ENCODE measurements at places on chromosomes 13 and 19.
A peak's percentile ranks its signal among the peaks of the same experiment; 100 is the strongest.

DNA sequence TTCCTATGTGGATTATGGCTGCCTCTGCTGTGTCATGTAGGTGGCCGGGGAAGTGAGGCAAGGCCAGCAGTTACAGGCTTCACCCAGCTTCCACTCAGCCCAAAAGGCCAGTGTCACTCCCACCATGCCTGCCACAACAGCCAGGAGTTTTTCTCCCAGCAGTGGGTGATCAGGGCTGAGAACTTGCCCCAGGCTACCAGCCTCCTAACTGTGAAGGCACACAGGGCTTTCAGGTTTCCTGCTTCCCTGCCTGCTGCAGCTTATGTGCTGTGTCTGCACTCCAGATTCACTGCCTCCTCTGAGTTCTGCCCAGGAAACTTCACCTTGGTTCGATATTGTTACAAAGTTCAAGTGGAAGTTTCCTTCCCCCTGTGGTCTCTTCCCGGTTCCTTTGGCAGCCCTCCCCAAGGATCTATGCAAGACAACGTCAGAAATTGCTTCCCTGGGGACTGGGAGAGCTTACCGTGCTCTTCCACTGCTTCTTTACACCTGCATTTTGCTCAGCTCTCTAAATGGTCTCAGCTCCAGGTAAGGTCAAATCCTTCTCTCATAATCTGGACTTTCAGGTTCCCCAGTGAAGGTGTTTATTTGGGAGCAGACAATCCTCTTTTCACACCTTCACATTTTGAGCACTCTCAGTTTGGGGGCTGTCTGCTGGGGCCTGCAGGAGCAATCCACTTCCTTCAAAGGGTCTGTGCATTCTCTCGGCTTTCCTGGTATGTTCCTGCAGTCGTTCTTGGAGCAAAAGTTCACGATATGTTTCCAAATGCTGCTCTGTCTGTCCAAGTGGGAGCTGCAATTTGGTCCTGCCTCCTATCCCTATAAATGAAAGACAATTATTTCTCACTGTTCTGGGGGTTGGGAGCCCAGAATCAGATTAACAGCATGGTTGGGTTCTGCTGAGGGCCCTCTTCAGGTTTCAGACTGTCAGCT, 1730.1 kb upstream of the PRR20A start:
- DNase-seq, result no peak

DNA sequence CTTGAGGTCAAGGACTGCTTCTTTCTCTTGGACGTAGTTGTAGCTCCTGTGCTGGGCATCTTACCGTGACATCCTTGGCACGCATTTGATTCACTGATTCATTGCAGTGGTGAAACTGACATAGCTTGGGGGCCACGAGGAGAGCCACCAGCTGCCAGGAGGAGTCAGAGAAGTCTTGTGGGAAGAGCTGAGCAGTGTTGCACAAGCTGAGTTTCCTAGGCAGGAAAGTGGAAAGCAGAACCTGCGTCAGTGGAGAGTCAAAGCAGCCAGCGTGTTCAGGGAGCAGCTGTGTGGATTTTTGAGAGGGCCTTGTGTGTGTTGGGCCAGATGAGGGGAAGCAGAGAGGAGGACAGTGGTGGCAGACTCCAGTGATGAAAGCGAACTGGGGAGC, 5.3 kb upstream of the GPR183 start:
- DNase-seq, result no peak

GRCh38 chr13:46341112-46341711, 45.8 kb downstream of the RUBCNL start:
- no peak for DNase-seq

DNA sequence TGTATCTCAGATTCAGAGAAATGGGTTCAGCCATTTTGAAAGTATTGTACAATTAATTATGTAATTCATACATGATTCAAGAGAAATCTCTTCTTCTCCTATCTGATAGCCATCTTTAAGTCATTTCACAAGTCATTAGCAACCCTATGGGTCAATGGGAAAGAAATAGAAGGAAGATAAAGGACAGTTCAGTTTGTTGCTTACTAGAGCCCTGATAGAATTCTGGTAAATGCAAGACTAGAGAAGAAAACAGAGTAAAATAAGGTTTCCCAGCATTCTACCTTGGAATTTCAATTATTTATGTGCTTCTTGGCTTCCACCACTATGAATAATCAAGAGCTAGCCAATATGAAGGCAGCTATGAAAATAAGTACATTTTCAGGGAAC, 117.7 kb downstream of the LHFPL6 start:
- DNase-seq, result no peak

DNA sequence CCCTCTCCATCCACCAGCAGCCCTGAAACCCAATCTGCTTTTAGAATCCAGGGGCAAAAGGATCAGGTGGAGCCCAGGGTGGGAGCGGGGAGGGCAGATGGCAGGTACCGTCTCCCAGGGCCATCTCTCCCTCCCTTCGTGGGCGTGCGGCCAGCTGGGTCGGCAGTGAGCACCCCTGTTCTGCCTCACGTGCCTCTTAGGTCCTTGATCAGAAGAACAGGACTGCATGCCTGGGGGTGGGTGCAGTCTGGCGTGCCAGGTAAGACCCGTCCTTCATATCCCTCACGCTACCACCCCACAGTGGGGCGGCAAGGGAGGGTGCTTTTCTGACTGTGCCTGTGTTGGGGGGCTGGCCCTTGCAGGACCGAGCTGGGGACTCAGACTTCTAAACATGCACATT, 2.0 kb downstream of the SLC8A2 start:
- no peak for DNase-seq

- no peak for DNase-seq
Observed at GRCh38 chr19:48867746-48868113, 687 bp downstream of the PLEKHA4 start.

DNA sequence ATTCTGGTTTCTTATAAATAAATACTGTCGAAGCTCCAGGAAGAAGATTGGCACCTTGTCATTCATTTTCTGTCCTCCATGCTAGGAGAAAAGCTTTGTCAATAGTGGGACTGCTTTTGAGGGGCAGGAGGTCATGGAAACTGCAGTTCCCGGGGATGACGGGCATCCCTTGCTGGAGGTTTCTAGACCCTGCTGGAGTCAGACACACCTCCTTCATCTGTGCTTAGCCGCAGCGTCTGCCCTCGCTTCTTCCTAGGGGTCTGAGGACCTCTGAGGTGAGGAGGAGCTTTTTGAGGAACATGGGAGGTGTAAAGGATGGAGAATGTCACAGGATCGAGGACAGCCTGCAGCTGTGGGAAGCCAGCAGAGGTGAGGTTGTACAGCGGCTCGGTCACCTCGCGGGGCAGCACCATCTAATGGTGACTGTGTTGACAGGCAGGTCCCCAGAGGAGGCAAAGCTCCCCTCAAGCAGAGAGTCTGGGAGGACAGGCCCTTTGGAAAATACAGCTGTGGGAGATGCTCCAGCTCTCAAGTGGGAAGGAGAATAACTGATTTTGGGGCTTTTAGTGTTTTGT, 172.7 kb upstream of the RNF113B start:
- peak; percentile 8 for DNase-seq

DNA sequence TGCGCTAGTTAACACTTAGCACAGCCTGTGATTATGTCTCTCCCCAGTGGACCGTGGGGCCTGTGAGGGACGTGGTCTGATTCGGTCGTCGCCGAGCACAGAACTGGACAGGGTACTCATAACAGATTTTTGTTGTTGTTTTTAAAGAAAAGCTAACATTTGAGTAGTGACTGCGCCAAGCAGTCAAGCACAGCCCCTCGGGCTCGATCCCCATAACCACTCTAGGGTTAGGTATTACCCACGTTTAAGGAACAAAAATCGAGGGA, 805 bp upstream of the PTOV1 start:
- DNase-seq, result no peak

DNA sequence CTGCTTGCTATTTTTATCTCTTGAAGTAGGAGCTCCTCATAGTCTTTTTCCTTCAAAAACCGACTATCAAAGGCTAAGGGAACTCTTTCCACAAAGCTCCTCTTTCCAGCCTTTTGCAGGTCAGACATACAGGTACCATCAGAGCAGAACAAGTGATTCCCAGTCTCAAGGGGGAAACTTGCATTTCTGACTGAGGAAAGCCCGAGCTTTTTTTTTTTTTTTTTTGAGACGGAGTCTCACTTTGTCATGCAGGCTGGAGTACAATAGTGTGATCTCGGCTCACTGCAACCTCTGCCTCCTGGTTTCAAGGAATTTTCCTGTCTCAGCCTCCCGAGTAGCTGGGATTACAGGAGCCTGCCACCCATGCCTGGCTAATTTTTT, 32.0 kb downstream of the RUBCNL start:
- DNase-seq, result no peak

DNA sequence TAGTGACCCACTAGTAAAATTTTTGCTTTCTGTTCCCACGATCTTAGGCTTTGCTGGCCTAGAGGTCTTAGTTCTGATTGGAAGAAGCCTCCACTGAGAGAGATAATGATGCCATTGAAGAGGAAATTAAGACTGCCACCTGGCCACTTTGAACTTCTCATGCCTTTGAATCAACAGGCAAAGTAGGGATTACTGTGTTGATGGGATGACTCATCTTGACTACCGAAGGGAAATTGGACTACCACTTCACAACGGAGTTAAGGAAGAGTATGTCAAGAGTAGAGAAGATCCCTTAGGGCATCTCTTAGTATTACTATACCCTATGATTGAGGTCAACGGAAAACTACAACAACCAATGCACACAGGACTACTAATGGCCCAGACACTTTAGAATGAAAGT, 12.7 kb upstream of the FREM2 start:
- DNase-seq, result peak; percentile 50
